NCI-H2029 treated with DMSO at 0.1 percent for 48 hours (cell line): ENCODE measurements at places on chromosomes 6 and 20.
A peak's percentile ranks its signal among the peaks of the same experiment; 100 is the strongest.

GRCh38 chr20:48705240-48706115 is 122.3 kb downstream of the PREX1 start:
- no peak for DNase-seq

DNA sequence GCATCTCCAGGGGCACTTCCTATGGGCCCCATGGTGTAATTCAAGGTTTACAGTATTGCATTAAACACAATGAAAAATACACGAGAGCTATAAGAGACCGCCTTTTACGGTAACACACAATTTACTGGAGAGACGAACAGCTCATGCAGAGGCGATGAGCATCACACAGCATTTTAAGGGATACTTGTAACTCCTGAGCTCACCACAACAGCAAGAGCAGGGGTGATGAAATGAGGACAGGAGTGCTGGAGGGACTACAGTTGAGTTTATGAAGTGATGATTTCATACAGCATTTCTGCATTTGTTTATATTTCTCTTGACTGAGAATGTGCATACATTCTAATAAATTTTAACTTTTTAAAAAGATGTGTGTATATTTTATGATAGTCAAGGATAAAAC is 113.9 kb downstream of the WDR27 start:
- no peak for DNase-seq

DNA sequence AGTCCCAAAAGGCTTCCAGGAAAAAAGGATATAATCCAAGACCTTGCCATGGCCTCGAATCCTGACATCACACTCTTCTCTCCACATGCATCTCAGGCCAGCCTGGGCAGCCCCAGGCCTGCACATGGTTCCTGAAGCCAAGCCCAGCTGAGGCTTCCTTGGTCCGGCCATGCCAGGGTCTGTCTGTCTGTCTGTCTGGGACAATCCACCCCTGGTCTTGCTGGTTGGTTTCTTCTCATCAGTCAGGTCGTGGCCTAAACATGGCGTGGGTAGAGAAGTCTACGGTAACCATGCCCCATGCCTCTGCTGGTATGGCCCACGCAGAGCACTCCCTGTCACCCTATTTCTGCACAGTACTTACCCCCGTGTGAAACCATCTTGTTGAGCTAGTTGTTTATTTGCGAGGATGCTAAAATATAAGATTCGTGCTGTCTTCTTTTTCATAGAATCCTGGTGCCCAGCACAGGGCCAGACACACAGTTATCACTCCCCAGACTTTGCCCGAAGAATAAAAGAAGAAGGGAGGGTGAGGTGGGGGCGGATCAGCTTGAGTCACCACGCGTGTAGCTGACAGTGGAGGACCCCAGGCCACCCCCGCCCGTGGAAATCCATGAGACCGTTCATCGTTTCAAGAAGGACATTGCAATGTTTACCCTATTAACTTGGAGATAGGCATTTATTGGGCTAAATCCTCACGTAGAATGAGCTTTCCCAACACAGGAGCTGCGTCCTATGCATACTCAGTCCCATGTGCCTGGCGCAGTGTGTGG is 107.2 kb downstream of the RNASET2 start:
- no peak for DNase-seq

DNA sequence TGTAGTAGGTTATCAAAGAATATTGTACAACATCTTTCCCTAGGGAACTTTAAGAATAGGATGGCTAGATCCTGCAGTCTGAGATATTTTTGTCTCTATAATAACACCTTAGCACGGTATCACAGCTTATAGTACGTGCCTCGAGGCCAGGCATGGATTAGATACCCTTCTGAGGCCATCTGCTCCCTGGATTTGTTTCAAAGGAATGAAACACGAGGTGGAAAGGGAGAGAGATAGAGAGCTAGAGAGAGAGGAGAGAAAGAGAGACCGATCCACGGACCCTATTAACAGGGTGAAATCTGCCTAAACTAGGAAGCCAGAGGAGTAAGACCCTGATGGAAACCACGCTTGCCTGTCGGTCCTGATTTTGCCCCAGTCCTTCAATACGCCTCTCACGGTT is 92.5 kb downstream of the CD83 start:
- no peak for DNase-seq

DNA sequence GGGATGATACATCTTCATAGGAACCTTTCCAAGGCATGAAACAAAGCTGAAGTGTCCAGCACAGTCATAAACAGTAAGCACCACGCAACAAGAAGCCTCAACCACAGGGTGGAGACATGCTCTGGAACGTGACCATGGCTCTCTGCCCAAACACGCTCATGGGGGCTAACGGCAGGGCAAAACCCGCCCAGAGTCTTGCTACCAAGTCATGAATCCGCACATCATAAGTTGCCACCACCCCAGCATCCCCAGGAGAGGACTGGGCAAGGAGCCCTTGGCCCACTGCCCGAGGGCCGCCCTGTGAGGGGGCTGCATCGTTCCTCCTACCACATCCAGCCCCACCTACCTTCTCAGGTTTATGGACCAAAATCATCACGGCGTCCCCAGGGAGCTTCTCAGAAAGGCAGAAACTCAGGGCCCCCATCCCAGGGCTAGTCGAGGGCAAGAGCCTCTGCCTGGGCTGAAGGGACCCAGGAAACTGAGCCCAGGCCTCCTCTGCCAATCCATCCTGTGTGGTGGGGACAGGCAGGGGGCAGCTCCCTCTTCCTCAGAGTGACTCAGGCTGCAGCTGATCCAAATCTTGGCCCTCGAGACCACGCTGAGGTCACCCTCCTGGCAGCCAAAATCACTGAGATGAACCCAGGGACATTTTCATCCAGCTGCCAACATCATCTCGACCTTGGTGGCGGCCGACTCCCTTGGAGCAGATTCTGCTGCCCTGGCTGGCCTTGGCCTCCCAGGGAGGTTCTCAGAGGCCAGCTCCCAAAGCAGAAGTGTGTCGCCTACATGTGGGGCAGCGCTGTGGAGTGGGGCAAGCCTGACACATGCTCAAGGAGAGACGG is 42.6 kb downstream of the BMP7 start:
- DNase-seq = no peak

GRCh38 chr6:27146706-27147505 is 100.6 kb upstream of the PRSS16 start:
- peak; percentile 99 for DNase-seq

GRCh38 chr20:48057739-48058138 is 272.5 kb upstream of the SULF2 start:
- no peak for DNase-seq

DNA sequence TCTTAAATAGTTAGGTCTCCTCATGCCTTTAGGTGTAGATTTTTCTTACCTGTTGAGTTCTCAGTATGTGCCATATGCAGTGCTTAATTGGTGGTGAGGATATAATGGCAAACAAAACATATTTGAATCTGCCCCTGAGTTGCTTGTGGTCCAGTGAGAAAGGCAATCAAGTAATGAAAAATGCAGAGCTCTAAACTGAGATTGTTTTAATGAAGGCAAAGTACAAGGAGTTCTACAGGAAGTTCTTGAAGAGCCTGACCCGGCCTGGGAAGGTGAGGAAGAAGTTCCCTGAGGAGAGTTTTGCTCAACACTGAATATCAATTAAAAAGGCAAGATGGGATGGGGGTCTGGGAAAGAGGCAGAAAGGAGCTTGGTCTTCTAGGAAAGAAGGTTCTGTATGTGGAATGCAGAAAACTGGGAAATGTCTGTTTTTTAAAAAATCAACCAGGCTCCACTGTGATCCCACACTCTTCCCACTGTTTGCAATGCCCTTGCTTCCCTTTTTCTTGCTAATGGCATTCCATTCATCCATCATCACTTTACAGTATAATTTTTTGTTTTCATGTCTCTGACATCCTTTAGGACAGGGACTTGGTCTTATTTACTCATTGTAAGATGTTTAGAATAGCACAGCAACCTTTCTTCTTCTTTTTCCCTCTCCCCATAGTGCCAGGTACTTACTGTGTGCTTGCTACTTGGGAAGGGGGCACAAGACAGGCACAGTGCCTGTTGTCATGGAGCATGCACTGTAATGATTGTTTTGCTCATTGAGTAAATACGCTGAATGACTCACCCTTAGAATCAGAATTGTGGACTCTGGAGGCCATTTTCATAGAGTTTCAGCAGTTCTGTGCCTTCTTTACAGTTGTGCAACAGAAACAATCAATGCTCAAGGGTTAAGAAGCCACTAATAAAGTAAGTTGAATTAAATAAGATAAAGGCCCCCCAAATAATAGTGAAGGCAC is 64.3 kb downstream of the ANKS1A start:
- peak; percentile 44 for DNase-seq

GRCh38 chr20:6142348-6142993 is 19.6 kb upstream of the FERMT1 start:
- DNase-seq = peak; percentile 48

- DNase-seq = no peak
Measured at GRCh38 chr6:166737261-166737660, 110.2 kb upstream of the RPS6KA2 start.

GRCh38 chr6:117829594-117830319 is 77.3 kb upstream of the SLC35F1 start:
- no peak for DNase-seq

DNA sequence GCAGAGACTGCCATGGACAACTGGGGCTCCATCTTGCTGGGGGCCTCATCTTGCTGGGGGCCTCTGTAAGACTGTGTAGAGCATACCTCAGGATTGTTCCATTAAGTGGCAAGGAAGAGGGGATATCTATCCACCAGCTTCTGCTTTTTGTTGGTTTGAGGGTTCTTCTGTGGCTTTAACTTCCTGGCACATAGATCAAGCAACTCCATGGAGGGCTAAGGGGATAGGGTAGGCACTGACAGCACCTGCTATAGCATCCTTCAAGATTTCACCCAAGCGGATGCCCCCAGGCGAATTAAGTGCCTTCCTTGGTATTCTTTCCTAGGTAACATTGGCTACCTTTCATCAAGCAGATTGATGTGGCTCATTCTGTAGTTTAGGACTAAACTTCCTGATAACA is 3.8 kb upstream of the LRRN4 start:
- DNase-seq = no peak

- DNase-seq = no peak
Measured at GRCh38 chr20:40749985-40750506, 61.0 kb upstream of the MAFB start.

- DNase-seq = no peak
Measured at GRCh38 chr6:42784717-42785498, 3.1 kb downstream of the BICRAL start.

DNA sequence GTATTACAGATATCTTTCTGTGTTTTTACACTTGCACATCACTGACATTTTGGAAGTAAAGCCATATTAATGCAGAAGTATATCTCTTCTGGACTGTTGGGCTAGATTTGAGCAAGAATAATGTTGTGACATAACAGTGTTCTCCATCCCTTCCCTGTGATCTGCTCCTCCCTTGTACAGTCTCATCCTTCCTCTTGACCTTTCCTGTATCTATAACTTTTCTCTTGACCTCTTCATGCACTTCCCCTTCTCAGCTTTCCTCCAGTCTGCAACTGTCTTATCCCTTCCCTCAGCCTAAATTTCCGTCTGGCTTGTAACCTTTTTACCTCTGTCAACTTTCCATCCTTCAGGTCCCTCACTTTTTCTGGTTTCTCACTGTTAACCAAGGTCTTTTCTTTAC is 29.8 kb downstream of the NCOA3 start:
- no peak for DNase-seq

GRCh38 chr6:100506651-100507050 is 41.9 kb upstream of the SIM1 start:
- DNase-seq = no peak

GRCh38 chr6:155400654-155400965 is 55.0 kb downstream of the NOX3 start:
- no peak for DNase-seq
